ENCODE measurements at places on chromosomes 3 and 15. TPM values are rescaled to one million over a fixed set of nuclear protein-coding genes. Genes with fewer than 3 reads are reported as not detected.
A peak's percentile ranks its signal among the peaks of the same experiment; 100 is the strongest.

GRCh38 chr3:55174747-55175146 is 246.9 kb upstream of the LRTM1 start:
- no peak for DNase-seq

The BBX gene
- 42.4 TPM for total RNA-seq

The ADGRG7 gene
- total RNA-seq = not detected

- DNase-seq = peak; percentile 10
Observed at GRCh38 chr15:64532521-64533315, 72.3 kb downstream of the ZNF609 start.

GRCh38 chr3:147237991-147238390 is 168.4 kb downstream of the ZIC4 start:
- no peak for DNase-seq

The PCSK6 gene
- total RNA-seq = 4.6 TPM

GRCh38 chr3:4044619-4045018 is 245.4 kb downstream of the LRRN1 start:
- no peak for DNase-seq

DNA sequence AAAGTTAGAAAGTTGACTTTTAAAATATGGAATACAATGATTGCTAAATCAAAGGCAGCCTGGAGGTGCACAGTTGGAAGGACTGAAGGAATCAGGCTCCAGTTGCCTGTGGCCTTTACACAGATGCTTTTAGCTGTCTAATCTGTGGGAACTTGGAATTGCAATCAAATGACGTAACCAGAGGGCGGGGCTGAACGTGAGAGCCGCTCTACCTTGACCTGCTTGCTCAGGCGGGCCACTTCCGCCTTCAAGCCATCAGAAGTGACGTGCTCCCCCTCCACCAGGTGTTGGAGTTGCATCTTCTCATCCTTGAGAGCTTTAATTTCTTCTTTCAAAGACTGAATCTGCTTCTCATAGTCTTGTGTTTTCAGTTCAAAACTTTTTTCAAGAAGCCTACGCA is 37.7 kb upstream of the GNB5 start:
- DNase-seq = no peak

DNA sequence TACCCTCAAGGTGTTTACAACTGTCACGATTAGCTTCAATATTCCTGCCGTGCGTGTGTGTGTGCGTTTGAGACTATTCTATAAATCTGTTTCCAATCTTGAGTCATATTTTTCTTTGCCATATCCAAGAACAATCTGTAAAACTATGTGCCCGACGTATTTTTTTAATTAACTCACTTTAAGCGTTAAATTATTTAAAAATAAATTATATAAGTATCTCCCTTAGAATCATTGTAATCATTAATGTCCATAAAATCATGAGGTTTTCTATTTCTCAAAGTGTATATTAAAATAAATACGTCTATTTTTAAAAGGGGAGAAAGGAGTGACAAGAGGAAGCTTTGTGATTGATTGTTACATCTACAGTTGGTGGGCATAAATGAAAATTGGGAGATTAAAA is 2.9 kb downstream of the SETMAR start:
- DNase-seq = no peak

The SAMD7 gene
- total RNA-seq = not detected

GRCh38 chr15:60509470-60509869 is 30.5 kb upstream of the ICE2 start:
- DNase-seq = no peak

DNA sequence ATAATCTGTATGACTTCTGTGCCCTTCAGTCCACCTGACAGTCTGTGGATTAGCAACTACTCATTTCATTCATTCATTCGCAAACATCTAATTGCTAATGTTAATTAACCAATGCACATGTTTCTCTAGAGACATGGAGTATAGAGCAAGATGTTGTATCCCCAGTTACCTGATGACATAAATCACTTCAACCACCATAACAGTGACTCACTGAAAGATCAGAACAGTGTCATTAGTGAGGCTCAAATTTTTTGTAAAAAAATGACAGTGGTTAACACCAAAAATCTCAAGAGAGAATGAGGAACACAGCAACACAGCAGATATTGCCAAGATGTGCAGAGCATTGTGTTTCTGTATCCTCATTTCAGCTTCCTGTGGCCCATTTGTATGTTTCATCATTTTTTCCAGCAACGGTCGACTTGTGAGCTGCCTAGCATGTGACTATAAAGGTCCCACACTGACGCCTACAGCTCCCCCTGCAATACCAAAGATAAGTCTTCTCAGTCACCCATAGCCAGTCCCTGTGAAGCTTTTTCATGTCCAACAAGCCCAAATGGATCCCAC is 3.7 kb upstream of the PLD1 start:
- peak; percentile 25 for DNase-seq

The SLC6A11 gene
- not detected for total RNA-seq

The PYGO1 gene
- not detected for total RNA-seq

DNA sequence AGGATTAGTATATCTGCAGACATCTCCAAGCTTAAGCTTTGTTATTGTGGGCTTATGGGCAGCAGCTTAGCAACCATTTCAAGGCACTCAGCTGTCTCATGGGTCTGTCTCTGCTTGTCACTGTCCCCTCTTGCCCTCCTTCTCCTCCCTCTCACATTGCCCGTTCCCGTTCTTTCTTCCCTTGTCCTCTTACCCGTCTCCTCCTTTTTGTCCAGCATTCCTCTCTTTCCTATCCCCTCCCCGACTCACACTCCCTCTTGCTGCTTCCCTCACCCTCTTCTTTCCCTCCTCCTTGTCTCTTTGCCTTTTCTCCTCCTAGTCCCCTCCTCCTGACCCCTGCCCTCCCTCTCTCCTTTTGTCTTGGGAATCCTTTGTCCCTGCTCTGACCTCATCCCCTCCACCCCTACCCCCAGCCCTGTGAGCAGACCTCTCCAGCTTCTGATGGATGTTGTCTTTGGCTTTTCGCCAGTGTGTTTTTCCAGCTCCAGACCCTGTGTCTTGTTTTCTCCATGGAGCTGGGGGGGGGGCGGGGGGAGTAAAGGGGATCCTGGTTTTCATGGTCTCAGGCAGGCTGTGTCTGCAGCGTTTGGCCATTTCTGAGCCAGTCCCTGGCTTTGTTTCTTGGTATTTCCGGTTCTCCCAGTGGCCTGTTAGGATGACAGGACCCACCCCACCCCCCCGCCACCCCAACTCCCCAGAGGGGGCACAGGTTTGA is 47.9 kb upstream of the TRAK1 start:
- no peak for DNase-seq

DNA sequence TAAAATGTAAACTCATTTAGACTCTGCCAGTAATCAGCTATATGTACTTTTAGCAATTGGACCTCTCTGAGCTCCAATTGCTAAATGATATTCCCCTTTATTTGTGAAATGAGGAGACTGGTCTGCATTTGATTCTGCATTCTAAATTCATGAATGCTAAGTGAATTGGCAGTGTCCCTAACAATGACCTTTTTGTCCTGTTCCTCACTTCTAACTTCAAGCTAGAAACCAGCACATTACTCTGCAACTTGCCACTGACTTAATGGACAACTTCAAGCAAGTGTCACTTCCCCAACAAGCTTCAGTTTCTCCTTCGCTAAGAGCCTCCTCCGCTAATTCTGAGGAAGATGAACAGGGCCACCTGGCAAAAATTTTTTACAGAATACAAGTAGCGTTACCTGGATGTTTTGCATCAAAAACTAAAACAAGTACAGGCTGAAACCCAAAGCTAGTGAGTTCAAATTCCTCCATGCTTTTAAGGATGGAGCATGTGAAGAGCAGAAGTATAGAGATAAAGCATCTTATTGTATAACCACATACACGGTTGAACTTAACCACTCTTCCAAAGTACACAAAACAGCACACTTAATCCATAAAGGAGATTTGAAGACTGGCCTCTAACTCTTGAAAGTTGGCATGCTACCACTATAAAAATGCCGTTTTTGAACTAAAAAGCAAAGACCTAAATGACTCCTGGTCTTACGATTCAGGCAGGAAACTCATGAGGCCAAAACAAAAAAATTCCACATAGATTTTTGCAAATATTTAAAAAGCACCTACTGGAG is 207.6 kb downstream of the MAGI1 start:
- no peak for DNase-seq

The ARMC8 gene
- 45.6 TPM for total RNA-seq

DNA sequence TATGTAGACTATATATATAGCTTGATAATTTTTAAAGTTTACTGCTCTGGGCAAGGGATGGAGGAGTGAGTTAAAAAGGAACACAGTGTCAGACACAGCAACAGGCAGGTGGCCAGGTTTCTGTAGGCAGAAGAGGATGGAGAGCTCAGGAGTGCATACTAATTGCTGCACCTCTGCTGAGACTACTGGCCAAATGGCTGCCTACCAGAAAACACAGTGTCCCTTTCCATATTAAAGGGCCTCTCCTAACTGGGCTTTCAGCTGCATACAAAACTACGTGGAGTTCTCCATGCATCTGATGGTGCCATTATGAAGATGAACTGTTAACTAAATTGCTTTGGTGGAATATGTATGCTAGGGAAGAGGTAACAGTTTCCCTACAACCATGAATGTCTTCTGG is 1.8 kb downstream of the ATP13A4 start:
- DNase-seq = no peak

DNA sequence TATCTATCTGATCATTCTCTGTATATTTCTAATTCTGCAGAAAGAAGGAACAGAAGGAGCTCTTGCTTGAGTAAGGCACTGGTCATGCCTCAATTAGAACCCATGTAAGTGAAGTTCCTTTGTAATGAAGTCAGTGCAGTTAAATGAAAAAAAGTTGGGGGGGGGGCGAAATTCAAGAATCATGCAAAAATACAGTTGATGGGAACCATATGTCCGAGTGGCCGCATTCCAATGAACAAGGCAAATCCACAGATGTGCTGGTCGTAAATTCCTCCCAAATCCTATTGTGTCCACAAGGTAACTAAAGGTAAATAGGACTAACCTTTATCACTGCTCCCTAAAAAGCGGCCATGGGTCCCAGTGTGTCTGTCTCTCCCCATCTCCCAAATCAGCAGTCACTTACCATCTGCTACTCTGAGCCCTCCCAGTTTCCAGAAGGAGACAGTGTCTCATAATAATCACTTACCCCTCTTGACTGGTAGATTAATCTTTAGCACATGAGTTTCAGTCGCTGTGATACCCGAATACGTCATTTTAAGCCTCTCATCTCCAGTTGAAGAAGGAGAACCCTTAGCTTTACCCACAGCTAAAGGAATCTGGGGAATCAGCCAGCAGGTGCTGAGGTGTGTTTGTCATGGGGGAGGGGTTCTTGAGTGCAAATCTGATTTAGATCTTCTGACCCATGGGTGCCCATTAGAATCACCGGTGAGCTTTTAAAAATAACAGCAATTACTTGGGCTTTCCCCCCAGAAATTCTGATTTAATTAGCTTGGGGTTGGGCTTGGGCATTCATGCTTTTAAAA is 56.3 kb upstream of the EPHB3 start:
- DNase-seq = no peak

The CHRNA7 gene
- 0.25 TPM for total RNA-seq
